DMS79 treated with DMSO at 0.1 percent for 48 hours (cell line): ENCODE measurements at places on chromosomes 1 and 21.

GRCh38 chr1:37652976-37653375 lies 18.3 kb upstream of the RSPO1 start:
- no peak for DNase-seq

- peak; percentile 58 for DNase-seq
These were observed 91.8 kb downstream of the CHD1L start for GRCh38 chr1:147334292-147334691.

DNA sequence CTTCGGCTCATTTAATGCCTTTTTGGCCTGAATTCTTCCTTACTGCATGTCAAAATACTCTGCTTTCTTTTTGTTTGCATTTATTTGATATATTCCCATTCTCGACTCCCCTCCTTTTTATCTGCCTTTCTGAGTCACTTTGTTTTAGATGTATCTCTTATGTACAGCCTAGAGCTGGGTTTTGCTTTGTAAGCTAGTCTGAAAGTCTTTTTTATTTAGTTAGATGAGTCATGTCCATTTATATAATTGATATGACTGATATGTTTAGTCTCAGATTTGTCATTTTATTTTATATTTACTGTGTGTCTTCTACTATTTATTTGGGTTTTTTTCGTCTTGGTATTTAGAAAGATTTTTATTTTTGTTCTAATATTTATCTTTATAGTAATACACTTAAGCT lies 33.6 kb upstream of the GNG5 start:
- no peak for DNase-seq

GRCh38 chr1:35915693-35916092 lies 15.2 kb upstream of the AGO3 start:
- DNase-seq: peak; percentile 66

DNA sequence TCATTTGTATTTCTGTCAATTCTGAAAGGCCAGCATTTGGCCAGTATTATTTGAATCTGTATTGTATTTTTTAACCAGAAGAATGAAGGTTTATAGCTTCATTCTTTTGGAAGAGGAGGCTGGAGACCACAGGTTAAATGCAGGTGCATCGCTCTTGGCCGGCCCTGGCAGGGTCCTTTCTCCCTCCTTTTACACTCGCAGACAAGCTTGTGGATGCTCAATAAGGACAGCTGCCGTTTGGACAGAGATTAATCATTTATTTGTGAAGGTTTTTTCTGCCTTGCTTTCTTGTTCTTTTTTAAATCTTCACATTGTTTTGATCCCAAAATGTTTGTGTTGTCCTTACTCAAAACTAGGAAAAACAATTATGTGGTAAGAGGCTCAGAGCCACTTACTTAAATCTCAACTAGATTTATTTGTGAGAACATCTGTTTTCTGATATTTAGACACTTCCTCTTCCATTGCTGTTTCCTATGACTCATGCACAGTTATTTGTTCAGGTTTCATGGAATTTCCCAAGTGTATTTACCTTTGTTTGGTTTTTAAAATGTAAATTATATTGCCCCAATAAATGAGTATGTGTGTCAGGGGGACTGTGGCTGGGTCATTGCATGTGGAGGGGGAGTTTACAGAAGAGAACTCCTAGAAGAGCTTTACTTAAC lies 46.7 kb upstream of the LAMC2 start:
- DNase-seq: no peak

GRCh38 chr1:86016076-86016759 lies 140.4 kb downstream of the COL24A1 start:
- DNase-seq: no peak

- no peak for DNase-seq
These were observed 2.0 kb upstream of the LDLRAP1 start for GRCh38 chr1:25541425-25541824.

DNA sequence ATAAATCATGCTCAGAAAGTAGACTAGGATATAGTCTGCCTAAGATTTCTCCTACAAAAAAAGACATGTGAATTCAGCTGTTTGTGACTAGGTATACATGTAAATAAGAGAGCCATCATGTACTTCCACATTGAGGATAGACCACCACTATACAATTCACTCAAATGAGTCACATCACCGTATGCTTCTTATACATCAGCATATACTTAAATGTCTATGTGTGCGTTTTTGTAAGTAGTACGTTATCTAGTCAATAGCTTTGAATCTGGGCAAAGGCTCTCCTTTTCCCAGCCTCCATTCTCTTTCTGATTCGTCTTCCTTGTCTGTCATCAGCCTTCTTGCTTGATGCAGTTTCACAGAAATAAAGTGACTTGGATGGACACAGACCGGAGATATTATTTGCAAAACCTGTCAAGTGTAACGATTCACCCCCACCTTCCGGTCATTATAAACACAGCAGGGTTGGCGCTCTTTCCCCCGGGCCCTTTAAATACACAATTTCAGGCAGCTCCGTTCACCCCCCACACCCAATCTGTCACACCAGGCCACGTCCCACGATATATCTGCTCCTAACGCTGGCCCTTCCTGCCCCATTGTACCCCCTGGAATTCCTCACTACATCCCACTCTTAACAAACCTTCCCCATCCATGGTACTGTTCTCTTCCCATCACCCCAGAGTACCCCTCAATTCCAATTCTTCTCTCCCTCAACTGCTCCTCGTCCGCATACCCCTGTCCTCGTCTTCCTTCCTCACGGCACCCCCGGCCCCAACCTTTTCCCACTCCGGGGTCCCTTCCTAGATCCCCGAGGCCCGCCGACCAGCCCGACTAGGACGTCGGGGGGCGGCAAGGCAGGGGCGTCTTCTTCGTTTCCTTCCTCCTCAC lies 636 bp downstream of the VAMP4 start:
- peak; percentile 36 for DNase-seq

DNA sequence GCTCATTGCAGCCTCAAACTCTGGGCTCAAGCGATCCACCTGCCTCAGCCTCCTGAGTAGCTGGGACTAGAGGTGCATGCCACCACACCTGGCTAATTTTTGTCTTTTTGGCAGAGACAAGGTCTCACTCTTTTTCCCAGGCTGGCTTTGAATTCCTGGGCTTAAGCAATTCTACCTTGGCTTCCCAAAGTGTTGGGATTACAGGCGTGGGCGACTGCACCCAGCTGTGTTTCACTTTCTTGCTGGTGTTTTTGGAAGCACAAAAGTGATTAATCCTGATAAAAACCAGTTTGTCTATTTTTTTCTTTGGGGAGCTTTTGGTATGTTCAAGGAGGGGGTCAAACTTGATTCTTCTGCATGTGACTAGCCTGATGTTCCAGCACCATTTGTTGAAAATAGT lies 19.3 kb downstream of the RNF11 start:
- DNase-seq: no peak

- DNase-seq: no peak
These were observed 166.5 kb upstream of the COA6 start for GRCh38 chr1:234206651-234207284.

GRCh38 chr1:205711105-205712048 lies 31.1 kb upstream of the SLC45A3 start:
- peak; percentile 61 for DNase-seq

- DNase-seq: no peak
These were observed 52.7 kb downstream of the PLPP3 start for GRCh38 chr1:56526571-56527174.

- no peak for DNase-seq
These were observed 2.8 kb downstream of the MX1 start for GRCh38 chr21:41428847-41429246.

DNA sequence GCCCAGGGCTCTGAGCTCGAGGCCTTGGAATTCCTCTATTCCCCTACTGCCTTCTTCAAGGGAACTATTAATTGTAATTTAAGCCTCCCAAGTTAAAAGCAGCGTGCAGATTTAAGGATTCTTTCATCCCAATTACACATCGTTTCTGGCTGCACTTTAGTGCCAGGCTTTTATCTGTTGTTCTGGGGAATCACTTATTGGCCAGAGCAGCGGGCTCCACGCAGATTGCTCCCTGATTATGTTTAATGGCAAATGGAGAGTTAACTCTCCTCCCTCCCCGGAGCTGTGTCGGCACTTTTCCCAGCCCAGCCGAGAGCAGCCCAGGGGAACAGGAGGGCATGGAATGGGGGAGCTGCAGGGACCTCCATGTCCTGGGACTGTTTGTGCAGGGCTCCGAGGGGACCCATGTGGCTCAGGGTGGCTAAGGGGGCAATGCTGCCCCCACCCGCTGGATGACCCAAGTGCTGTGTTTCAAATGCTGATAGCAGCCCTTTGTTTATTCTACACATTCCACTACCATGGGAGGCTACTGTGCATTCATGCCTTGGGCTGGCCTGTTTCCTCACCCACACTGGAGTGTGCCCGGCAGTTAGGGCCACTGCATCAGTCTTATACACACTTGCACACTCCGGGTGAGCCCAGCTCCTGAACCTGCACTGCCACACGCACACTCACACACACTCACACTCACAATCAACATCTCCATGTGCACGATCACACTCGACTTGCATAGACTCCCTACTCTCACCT lies 93.3 kb upstream of the POU3F1 start:
- peak; percentile 30 for DNase-seq

DNA sequence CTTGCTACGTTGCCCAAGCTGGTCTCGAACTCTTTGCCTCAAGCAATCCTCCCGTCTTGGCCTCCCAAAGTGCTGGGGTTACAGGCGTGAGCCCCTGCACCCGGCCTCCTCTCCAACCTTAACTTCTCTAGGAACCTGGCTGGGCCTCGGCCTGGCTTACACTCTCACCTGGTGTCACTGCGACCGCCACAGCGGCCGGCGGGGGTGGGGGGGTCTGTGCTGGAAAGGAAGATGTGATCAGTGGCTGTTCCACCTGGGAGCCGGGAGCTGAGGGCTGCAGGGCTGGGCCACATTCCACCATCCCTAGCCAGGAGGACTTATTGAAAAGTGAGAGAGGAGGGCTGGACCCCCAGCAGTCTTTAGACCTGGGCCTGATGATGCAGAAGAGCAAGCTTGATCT lies 48.6 kb downstream of the HSPG2 start:
- no peak for DNase-seq

GRCh38 chr21:25406887-25407579 lies 200.2 kb downstream of the MRPL39 start:
- no peak for DNase-seq
